ENCODE measurements at places on chromosomes 7 and 10.

- no peak for DNase-seq
These were observed 150.0 kb upstream of the IGFBP3 start for GRCh38 chr7:46071076-46071475.

DNA sequence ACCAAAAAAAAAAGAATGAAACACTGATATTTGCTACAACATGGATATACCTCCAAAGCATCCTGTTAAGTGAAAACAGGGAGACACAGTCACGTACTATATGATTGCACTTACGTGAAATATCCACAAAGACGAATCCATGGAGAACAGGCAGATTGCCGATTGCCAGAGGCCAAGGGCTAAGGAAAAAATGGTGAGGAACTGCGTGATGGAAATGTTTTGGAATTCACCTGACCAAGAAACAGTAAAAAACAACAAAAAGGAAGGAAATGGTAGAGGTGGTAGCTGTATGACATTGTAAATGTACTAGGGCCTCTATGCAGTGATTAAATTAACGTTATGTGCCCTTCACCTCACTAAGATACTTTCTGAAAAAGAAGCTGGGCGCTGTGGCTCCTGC lies 44.1 kb upstream of the GTF2IRD1 start:
- DNase-seq = no peak

GRCh38 chr10:34886906-34887642 lies 72.0 kb upstream of the PARD3 start:
- no peak for DNase-seq

DNA sequence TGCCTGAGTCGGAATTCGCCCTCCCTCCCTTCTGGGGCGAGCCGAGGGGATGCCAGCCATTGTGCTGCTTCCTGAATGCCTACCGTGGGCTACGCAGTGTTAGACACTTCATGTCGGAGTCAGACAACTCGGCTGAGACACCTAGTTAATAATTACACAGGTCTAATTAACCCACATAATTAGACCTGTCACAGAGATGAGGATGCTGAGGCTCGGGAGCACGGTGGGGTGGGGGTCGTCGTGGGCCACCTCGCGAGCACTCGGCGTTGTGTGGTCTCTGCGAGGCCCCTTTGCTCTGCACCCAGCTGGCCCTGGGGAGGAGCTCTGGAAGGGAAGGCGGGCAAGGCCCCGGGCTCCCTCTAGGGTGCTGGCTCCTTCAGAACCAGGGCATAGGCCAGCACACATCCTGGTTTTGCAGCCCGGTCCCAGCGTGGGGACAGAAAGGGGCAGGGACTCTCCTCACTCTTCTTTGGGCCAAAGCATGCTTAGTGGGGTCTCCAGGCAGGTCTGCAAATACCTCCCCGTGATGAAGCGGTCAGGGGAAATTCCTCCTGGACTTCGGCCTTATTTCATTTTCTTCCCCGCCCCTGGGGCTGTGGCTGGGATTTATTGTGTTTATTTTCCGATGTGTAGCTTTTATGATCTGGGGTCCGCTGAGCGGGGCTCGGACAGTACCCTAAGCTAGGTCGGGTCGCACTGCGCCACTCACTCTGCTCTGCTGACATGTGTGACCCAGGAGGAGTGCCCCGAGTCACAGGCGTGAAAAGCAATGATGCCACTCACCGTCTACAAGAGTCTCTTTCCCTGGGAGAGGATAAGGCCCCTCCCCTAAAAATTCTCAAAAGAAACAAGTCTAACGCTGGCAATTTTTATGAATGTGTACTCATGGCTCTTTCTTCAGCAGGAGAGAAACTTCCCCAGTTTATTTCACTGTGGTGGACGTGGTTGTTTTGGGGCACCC lies 4.9 kb upstream of the FOXL3 start:
- DNase-seq = no peak

GRCh38 chr7:6026011-6026819 lies 5.0 kb upstream of the ANKRD61 start:
- peak; percentile 40 for DNase-seq

DNA sequence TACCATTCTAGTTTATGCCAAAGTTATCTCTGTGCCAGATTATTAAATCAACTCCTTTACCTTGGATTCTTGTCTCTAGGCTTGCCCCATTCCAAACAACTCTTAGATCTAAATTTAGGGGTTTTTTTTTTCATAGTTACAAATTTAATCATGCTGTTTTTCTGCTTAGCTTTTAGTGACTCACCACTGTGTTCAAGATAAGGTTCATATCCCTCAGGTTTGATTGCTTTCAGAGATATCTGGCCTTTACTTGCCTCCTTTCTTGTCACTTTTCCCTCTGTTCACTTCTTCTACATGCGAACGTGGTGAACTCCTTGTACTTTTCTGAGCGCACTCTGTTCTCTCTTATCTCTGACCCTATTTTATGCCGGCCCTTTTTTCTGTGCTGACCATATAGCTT lies 78.2 kb downstream of the VPS50 start:
- no peak for DNase-seq

GRCh38 chr10:100114976-100115770 lies 33.5 kb upstream of the CPN1 start:
- no peak for DNase-seq

DNA sequence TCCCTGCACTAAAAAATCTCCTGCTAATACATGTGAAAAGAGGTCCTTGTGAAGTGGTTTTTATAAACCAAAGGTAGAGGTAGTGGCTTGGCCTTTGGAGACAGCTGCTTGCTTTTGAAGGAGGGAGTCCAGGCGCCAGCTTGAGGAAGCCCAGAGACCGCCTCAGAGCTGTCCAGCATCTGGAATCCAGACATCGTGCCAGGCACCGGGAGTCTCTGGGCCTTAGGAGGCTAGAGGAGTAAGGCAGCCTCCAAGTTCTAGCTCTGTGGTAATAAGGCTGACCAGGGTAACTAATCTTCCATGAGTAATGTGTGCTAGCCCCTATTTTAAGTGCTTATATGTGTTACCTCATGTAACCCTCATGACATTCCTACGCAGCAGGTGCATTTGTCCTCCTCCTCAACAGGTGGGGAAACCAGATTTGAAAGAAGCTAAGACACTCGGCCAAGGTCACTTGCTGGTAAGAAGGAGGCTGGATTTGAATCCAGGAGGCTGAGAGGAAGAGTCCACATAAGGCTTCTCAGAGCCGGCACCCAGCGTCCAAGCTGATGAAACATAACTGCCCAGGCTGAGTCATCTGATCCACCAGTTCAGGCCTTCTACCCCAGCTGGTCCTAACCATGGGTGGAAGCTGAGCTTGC lies 26.1 kb downstream of the PRLHR start:
- DNase-seq = no peak

- DNase-seq = no peak
These were observed 23.5 kb upstream of the CHST15 start for GRCh38 chr10:124116771-124117510.

- no peak for DNase-seq
These were observed 1.8 kb downstream of the GNG11 start for GRCh38 chr7:93923296-93923695.

DNA sequence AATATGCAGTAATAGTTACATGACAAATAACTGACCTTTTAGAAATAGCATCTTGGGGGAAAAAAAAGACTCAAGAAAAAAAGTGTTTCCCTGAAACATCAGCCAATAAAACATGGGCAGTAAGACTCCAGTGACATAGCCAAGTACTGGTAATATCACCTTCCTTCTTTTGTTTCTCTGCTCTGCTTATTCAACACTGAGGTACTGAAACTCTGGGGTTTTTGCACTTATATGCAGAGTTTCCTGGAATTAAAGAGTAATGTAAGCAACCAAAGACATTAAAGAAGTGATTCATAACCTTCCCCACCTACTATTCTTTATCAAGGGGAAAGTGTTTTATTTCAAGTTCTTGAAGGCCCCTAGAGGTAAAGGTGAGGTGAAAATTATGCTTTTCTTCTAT lies 414.5 kb downstream of the GRM8 start:
- no peak for DNase-seq

DNA sequence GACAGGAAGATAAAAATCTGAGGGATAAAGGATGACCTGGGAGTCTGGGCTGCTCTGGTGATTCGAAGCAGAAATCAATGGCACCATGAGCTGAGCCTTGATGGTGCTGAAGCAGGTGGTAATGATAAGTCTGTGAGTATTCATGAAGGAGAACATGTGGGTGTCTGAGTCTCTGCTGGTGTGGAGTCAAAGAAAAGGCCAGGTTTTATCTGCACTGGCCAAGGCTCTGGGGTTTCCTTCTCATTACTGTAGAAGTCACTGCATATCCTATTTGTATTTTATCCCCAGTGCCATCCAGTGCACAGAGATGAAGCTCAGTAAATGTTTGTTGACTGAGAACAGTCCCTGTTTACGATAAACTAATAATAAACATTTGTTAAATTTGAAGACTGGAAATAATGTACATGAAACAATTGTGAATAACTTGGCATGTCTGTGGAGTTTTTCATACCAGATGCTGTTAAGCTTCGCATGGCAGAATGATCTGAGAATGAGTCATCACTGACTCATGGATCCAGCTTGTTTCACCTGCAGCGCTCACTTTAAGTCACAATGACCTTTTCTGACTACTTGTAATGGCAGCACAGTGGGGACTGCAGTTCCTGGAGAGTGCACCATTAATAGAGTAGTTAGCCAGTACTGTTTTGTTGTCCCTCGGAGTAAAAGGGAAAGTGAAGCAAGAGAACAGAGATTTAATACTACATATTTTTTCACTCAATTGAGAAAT lies 538.5 kb downstream of the HTR7 start:
- no peak for DNase-seq
